ENCODE measurements at places on chromosomes 11 and 22.

GRCh38 chr11:128512474-128512996 is 74.8 kb downstream of the ETS1 start:
- no peak for DNase-seq

DNA sequence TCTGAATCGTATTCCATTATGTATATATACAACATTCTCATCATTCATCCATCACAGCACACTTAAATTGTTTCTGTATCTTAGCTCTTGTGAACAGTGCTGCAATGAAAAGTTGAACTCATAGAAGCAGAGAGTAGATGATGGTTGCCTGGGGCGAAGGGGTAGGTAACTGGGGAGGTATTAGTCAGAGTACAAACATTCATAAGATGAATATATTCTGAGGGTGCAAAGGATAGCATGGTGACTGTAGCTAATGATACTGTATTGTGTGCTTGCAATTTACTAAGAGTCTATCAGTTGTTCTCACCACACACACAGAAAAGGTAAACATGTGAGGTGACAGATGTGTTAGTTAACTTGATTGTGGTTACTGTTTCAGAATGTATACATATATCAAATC is 12.6 kb upstream of the RFPL2 start:
- DNase-seq, result no peak

DNA sequence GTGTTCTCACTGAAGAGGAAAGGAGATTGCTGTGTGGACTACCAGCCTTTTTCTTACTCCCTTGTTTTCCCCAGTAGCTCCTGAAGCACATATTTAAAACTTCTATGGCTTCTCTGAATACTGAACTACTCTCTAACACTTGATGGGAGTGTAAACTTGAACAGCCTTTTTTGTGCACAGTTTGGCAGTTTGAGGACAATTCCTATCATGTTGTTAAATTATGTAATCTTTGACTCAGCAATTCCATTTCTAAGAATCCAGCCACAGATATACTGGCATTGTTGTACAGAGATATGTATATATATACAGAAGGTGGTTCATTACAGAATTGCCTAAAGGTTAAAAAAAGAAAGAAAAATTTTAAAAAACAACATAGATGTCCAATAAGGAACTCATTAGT is 47.1 kb upstream of the EED start:
- no peak for DNase-seq

- DNase-seq, result peak; percentile 90
These were observed 58.3 kb downstream of the MYH9 start for GRCh38 chr22:36329254-36330078.

- no peak for DNase-seq
These were observed 647.0 kb downstream of the BRD1 start for GRCh38 chr22:49180683-49181024.

GRCh38 chr11:117378976-117379865 is 51.6 kb downstream of the CEP164 start:
- DNase-seq, result peak; percentile 39

GRCh38 chr11:2423157-2424025 is 20.9 kb downstream of the TRPM5 start:
- DNase-seq, result no peak

DNA sequence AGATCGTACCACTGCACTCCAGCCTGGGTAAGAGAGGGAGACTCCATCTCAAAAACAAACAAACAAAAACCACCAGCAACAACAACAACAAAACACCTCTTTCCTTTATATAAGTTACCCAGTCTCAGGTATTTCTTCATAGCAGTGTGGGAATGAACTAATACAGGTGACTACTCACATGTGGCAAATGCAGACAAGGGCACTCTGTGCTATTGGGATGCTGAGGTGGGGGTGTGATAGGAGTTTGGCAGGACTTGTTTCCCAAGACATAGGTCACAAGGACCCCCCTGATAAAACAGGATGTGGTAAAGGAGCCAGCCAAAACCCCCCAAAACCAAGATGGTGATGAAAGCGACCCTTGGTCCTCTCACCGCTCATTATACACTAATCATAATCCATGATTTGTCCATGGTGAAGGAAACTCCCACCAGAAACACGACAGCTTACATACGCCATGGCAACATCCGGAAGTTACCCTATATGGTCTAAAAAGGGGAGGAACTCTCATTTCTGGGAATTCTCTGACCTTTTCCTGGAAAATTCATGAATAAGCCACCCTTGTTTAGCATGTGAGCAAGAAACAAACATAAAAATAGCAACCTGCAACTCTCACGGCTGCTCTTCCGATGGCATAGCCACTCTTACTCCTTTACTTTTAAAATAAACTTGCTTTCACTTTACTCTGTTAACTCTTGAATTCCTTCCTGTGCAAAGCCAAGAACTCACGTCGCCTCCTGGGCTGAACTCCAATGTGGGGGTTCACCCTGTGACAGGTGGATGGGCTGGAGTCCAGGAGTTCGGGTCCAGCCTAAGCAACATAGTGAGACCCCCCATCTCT is 18.8 kb upstream of the INCENP start:
- DNase-seq, result peak; percentile 53

GRCh38 chr11:91955206-91955605 is 269.4 kb upstream of the FAT3 start:
- DNase-seq, result no peak

DNA sequence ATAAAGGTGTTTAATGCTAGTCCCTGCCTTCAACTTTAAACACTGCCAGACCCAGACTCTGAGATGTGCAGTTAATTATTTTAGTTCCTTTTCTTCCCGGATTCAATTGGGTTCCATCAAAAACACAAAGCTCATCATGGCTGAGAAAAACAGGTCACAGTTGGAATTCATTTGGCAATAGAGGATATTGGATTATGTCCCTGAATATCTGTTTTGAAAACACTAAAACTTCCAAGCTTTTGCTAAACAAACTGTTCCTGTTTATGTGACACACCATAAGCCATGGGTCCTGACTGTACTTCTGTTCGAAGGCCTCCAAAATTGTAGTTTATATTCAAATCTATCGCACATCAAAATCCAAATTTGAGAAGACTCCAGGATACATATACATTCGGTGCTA is 150.7 kb downstream of the TRPC6 start:
- no peak for DNase-seq

- no peak for DNase-seq
These were observed 35.1 kb upstream of the PRSS23 start for GRCh38 chr11:86765203-86765602.

DNA sequence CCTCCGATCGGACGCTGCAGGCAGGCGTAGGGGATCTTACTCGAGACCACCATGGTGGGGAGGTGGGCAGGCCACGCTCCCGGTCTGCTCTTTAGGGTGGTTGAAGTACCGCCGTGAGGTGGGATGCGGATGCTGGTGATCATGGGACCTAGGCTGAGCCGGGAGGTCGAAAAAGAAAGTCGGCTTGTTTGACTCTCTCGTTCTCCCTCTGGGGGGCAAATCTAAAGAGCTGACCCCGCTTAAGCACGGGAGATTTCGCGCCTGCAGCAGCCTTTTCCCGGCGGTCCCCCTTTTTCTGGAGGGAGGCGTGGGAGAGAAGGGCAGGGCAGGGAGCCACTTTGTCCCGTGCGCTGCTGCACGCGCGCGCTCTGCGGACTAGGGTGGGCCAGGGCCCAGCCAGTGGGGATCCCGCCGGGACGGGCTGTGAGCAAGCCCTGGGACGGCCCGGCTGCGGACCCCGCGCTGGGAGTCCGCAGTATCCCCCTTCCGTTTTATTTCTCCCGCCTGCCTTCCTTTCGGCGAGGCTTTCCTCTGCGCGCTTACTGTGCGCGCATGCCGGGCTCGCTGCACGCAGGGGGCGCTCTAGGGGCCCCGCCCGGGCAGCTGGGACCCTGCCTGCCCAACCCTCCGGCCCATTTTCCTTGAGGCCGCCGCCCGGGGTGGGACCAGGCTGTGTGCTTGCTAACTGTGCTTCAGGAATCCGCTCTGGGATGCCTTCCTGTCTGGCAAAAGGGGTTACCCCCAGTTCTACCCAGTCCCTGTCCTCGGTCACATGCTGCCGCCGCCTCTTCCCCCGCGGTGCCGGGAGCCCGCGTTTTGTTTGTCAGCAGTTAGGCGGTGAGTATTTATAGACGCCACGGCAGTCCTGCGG is 81.0 kb downstream of the PRR5L start:
- DNase-seq, result peak; percentile 71

DNA sequence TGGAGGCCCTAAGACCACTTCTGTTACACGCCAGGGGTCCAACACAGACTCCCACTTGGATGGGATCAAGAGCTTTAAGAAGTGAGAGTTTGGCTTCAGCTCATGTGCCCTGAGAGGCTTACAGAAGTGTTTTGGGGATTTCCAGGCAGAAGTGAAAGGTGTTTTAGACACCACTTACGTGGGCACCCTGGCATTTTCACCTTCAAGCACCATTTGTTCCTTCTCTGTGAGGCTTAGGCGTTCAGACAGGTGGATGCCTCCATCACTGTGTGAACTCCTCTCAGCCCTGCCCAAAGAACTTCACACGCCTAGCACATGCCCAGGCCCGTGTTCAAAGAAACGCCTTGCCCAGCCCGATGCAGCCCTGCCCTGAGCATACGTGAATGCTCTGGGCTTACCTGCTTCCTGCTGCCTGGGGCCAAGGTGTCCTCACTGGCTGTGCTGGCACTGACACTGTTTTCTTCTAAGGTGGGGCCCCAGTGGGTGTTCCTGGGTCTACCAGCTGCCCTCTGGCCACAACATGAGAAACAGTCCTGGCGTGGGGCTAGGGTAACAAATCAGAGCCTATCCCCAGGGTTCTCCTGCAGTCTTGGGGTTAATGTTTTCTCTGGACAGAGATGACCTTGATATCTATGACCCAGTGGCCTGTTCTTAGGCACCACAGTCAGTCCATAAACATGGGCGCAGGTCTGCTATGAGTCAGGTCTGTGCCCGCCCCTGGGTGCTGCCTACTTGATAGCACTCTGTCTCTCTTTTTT is 34.0 kb downstream of the AMPD3 start:
- no peak for DNase-seq

DNA sequence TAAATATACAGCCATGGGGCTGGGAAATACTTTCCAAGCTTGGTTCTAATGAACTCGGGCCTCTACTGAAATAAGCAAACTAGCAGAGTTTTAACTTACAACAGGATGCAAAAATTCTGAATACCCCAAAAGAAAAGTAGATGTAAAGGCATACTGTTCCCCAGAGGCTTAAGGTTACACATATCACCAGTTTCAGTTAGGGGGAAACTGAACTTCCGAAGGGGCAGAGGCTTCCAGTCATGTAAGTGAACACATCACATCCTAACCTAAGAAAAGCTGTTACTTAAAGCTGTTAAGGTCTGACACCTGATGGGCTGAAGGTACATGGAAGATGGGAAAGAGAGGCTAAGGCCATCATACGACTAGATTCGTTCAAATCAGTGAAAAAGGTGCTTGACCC is 2.3 kb downstream of the GAB2 start:
- DNase-seq, result no peak

DNA sequence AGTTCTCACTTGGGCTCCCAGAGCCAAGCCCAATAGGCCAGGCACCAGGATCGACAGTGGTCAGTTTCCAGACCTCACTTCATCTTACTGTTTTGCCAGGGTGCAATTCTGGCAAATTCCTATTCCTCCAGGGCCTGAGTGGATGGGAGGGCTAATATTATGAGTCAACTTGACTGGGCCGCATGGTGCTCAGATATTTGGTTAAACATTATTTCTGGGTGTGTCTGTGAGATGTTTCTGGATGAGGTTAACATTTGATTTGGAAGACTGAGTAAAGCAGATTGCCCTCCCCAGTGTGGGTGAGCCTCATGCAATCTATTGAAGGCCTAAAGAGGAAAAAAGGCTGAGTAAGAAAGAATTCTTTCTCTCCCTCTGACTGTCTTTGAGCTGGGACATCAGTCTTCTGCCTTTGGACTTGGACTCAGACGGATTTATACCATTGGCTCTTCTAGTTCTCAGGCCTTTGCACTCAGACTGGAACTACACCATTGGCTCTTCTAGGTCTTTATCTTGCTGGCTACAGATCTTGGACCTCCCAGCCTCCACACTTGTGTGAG is 132.9 kb upstream of the ZBED5 start:
- peak; percentile 59 for DNase-seq

DNA sequence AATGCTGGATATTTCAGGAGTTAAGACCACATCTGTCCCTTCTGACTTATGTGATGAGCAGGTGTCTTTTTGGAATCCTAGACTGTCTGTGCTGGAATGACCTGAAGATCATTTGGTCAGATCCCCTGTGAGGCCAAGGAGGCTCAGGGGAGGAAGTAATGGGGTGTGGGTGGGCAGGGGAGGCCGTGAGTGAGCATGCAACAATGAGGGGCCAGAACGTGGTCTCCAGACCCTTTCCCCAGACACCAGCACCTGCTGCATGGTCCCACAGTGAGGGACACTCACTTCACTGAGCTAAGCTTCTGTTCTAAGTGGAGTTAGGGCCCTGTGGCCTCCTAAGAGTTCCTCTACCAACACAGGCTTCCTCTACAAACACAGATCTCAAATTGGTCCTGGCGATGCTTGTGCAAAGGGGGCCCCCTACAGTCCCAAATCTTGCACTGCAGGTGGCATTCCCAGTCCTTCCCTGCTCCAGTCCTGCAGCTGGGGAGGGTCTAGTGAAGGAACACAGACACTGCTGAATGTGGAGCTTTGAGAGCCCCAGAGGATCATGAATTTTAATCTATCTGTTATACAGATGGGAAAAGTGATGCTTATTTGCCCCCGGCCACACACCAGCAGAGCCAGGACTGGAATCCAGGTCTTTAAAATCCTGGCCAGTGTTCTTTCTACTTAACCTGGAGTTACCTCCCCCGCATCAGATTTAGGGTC is 7.4 kb downstream of the USP2 start:
- peak; percentile 85 for DNase-seq

DNA sequence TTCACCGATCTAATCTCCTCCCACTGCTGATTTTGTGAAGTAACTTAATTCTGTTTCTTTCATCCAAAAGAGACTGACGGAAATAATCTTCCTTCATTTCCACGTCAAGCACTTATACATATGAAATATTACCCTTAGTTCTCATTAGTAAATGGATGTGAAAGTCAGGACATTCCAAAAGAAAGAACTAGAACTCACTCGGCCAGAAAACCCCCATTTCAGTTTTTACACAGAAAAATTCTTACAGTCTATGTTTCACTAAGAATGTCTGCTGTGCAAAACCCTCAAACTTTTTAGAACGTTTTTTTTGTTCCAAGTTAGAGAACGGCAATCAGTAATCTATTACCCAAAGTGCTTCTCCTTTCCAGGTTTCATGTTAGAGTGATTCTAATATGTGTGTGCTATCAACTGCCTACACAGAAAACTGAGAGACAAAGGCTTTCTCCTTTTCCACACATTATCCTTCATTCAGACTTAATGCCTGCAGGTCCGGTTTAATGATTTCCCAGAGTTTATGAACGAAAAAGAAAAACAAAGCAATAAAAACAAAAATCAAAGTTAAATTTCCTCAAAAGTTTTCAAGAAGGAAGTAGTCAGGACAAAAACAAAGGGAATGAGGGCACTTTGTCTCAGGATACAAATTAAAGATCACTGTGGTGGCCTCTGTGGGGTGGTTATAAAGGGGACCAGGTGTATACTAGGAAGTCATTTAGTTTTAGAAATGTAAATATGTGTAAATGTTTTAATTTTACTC is 11.3 kb upstream of the SESN3 start:
- DNase-seq, result no peak

- no peak for DNase-seq
These were observed 77.8 kb upstream of the LINC01488 start for GRCh38 chr11:69403556-69404215.

Measured in myocyte (in vitro differentiated cells).